ENCODE measurements at places on chromosomes 13 and 19.

- DNase-seq, result no peak
Observed at GRCh38 chr13:102569488-102569887, 27.3 kb upstream of the TPP2 start.

- DNase-seq, result peak; percentile 26
Observed at GRCh38 chr13:104817271-104817670, 1718.2 kb downstream of the EFNB2 start.

GRCh38 chr19:8429044-8429443 is 15.7 kb upstream of the HNRNPM start:
- DNase-seq, result no peak

DNA sequence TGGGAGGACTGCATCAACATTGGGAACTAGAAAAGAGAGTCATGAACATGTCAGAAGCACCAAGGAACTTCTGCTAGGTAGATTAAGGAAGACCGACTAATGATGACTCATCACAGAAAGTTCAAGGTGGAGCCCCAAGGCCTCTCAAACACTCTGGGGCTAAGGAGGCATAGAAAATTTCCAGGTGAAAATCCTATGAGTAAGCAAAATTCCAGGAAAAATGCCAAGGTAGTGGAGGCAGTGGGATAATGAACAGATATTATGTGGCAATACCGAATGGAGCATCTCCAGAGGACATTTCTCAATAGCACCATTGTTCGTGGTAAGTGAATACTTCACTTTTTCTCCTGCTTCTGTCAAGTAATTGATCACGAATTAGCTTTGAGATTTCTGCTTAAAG is 336.5 kb downstream of the MZT1 start:
- DNase-seq, result no peak

GRCh38 chr13:67505376-67505775 is 275.2 kb upstream of the PCDH9 start:
- no peak for DNase-seq

DNA sequence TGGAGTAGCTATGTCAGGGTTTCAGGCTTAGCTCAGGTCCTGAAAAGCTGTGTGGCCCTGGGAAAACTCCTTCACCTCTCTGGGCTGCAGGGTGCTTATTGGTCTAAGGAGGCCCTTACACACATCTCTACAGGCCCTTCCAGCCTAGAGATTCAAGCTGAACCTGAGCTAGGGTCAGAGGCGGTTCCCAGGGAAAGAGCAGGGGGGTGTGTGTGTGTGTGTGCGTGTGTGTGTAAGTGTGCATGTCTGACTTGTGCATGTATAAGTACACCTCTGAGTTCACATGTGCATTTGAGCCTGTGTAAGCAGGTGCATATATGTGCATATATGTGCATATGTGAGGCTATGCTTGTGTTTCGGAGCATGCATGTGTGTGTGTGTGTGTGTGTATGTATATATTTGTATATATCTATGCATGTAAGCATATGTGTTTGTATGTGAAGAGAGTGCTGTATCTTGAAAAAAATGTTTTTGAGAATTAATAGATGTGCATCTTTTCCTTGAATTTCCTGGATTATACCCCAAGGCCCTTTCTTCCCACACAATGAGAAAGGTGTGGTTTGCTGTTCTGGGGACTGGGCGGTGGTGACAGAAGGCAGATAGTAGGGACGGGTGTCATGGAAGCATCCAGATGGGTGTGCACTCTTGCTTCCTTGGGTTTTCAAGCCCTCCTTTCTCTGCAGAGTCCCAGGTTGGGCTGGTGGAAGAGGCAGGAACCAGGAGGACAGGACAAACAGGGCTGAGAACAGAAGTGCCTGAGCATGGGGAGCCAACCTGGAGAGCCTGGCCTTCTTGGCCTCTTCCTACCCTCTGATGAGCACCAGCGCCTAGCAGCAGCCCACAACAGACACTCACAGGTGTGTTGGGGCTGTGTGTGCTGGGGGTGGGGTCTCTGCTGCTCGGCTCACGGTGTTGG is 150.3 kb upstream of the TSHZ3 start:
- DNase-seq, result no peak

GRCh38 chr19:30406220-30407067 is 34.3 kb downstream of the ZNF536 start:
- no peak for DNase-seq

- DNase-seq, result no peak
Observed at GRCh38 chr19:48346191-48346590, 17.5 kb downstream of the TMEM143 start.

All from COR-L47 (cell line).